ENCODE measurements at places on chromosomes 2 and 18.
A peak's percentile ranks its signal among the peaks of the same experiment; 100 is the strongest.

DNA sequence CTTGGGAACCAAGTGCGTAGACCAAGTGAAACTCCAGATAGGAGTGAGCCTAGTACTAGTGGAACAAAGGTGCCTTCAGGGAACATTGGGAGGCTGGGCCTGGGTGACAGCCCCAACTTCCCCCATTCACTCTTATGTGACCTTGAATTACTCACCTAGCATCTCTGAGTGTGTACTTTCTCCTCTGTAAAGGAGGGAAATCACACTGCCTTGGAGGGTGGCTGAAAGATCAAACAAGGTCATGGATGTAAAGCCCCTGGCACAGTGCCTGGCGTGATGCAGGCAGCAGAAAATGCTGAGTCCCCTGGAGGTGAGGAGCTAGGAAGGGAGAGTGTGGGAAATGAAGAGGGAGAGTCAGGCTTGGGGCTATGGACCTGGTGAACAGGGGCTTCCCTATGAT, 45.9 kb downstream of the MARCO start:
- peaks cover 24% of the 10 kb centered on the region for H3K4me1 ChIP-seq
- DNase-seq, result no peak
- H3K4me3 ChIP-seq, result no peak overlapping the region
- no peak overlapping the region for H3K27ac ChIP-seq

DNA sequence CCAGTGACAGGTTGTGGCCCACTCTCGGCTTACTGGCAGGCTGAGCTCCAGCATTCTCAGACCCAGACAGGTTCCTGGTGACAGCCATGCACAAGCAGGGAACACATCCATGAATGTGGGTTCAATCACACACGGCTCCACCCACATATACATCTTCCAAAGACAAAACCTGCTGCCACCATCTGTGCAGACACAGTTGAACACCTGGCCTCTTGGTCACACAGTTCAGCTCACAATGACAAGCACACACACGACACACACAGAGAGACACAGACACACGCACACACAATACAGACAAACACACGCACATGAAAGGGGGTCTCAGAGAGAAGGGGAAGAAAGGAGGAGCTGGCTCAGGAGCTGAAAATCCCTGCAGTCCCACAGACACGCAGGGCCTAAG, 32.1 kb upstream of the PTMA start:
- no peak for DNase-seq
- no peak overlapping the region for H3K27ac ChIP-seq
- no peaks in the 10 kb centered on the region for H3K36me3 ChIP-seq
- H3K4me3 ChIP-seq, result no peak overlapping the region
- peaks cover 21% of the 10 kb centered on the region for H3K4me1 ChIP-seq

- H3K36me3 ChIP-seq, result peaks cover 3% of the 10 kb centered on the region
- H3K4me3 ChIP-seq, result no peak overlapping the region
- H3K27me3 ChIP-seq, result no peaks in the 10 kb centered on the region
- DNase-seq, result no peak
Observed at GRCh38 chr18:37180086-37180485, 351.2 kb downstream of the KIAA1328 start.

DNA sequence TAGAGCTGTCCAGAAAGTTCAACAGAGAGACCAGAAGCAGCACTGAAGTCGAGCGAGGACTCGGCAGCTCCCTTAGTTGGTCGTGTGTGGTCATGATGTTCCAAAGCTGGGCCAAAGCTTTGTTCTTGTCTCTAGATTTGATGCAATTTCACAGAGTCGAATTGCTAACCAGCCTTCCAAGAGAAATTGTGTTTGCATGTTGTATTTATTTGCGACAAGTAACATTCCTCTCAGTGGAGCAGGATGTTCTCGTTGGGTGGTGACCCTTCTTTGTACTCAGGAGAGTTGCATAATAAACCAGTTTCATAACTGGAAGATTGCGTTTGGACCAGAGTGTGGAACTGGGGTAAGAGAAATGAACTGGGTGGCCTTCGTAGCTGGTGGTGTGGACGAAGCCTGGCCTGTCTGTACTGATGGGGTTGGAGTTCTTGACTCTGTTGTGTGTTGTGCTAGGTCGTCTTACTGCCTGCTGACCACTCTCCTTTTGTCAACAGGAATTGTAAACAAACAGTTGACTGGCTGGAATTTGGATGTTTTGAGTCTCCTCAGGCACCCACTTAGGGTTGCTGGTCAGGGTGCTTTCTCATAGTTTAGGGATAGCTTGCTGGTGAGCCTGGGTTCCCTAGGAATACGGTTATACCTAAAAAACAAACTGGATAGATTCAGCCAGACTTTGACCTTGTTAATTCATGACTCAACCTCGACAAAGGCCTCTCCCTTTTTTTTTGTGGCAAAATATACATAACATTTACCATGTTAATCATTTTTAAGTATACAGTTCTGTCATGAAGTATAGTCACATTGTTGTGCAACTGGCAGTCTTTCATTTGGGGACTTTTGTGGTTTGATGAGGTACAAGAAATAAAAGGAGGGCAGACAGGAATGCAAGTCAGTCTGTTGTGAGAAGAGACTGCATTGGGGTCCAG, 28.9 kb upstream of the TOGARAM2 start:
- peaks cover 23% of the 10 kb centered on the region for H3K36me3 ChIP-seq
- no peaks in the 10 kb centered on the region for H3K27me3 ChIP-seq
- H3K4me1 ChIP-seq, result peaks cover 8% of the 10 kb centered on the region

DNA sequence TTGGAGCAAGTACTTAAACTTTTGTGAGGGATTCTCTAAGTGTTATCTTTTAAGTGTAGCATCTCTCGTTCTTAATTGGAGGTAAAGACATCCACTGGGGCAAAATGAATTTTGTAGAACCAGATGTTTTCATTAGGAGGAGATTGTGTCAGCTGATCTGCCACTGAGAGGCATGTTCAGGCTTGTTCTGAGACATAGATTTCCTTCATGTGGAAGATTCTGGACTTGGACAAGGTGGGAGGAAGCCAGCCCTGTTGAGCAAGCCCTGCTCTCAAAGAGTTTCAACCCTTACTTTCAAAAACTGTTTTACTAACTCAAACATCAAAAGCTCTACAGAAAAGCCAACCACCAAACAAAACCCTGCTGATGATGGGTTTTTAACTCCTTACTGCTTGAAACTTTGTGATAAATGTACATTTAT, 6.5 kb downstream of the MAP4K4 start:
- H3K36me3 ChIP-seq, result peaks cover 21% of the 10 kb centered on the region
- peaks cover 70% of the 10 kb centered on the region for H3K4me1 ChIP-seq
- no peaks in the 10 kb centered on the region for H3K27me3 ChIP-seq
- DNase-seq, result no peak
- H3K27ac ChIP-seq, result peak overlapping the region; percentile 70

- H3K36me3 ChIP-seq, result no peaks in the 10 kb centered on the region
- no peak overlapping the region for H3K4me3 ChIP-seq
- H3K27ac ChIP-seq, result no peak overlapping the region
- no peak for DNase-seq
- H3K4me1 ChIP-seq, result no peaks in the 10 kb centered on the region
Observed at GRCh38 chr2:142767847-142768246, 109.6 kb upstream of the KYNU start.

DNA sequence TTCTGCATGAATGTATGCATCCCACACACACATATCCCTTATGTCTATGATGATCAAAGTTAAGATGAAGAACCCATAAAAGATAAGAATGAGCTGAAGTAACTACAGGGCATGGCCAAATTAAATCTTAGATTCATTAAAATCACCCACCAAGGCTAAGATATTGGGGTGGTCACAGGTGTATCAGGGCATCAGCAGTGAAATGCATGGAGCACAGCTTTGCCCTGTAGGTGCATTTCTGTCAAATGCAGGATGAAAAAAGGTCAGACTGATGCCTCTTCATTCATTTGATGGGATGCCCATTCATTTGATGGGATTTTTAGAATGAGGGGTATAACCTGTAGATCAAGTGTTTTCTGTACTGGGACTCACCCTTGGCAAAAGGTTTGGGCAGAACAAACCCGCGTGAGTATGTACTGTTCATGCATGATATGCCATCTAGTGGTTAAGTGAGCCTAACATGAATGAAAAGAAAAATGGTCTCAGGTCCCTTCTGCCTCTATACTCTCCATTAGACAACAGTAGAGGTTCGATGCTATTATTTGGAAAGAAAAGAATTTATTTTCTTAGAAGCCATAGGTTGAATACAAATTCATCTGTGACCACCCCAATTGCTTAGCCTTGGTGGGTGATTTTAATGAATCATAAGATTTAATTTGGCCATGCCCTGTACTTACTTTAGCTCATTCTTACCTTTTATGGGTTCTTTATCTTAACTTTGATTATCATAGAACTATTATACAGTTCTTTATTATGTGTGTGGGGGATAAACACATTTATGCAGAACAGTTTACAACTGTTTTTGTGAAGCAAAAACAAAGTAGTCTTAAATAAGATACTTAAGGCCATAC, 43.2 kb upstream of the NOSTRIN start:
- no peak overlapping the region for H3K27ac ChIP-seq
- H3K4me1 ChIP-seq, result peaks cover 31% of the 10 kb centered on the region
- peaks cover 14% of the 10 kb centered on the region for H3K36me3 ChIP-seq

DNA sequence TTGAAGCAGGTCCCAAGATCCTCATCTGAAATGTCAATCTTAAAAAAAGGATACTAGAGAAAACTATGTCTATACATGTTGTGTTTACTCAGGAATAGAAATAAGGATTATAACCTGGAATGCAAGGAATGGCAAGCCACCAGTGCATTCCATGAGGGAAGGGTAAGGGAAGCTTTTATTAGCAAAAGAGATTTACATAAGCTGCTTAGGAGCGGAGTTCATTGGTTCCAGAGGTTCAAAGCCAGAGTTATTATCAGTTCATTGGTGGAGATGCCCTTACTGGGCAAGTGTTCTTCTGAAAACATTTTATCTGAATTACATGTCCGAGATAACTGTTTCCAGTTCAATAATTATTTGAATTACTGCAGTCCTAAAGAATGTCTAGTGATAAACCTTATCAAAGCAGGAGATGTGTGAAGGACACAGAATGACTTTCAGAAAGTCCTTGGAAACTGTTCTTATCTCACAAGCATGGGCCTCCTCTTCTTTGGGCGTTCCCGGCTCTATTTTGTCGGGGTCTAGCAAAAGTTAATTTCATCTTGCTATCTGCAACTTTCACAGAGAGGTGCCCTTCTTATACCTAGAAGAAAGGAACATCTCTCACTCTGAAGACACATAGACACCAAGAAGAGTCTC, 23.5 kb downstream of the COMMD1 start:
- DNase-seq, result no peak
- H3K36me3 ChIP-seq, result peaks cover 2% of the 10 kb centered on the region
- H3K27me3 ChIP-seq, result no peaks in the 10 kb centered on the region
- no peaks in the 10 kb centered on the region for H3K4me1 ChIP-seq
- no peak overlapping the region for H3K27ac ChIP-seq

DNA sequence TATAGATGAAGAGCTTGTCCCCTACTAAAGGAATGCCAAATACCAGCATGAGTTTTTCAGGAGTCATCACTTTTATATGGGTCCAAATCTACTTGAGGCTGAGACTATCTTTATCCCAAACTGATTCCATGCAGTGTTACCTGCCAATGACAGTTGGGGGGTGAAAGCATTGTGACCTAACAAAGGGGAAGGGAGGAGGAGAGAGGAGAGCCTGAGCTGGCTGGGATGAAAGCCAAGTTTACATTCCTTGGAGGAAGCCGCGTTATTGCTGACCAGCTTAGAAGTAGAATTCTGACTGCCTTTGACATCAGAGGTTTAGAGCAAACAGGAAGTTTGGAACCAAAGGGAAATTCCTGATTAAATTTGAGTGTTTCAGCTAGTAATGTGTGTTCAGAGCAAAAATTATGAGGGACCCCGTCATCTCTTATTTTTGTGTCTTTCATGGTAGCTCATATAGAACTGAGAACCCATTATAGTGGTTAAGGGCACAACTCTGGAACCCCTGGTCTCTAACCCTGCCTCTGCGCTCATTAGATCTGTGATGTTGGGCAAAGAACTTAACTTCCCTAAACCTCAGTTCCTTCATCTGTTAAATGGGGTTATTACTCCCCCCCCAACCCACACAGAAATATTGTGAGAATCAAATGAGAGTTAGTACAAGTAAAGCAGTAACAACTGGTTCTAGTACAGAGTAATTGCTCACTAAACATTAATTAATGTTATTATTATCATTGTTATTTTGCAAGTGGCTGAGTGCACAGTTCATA, 199.3 kb upstream of the EPAS1 start:
- no peak overlapping the region for H3K4me3 ChIP-seq
- DNase-seq, result no peak
- peaks cover 2% of the 10 kb centered on the region for H3K4me1 ChIP-seq

DNA sequence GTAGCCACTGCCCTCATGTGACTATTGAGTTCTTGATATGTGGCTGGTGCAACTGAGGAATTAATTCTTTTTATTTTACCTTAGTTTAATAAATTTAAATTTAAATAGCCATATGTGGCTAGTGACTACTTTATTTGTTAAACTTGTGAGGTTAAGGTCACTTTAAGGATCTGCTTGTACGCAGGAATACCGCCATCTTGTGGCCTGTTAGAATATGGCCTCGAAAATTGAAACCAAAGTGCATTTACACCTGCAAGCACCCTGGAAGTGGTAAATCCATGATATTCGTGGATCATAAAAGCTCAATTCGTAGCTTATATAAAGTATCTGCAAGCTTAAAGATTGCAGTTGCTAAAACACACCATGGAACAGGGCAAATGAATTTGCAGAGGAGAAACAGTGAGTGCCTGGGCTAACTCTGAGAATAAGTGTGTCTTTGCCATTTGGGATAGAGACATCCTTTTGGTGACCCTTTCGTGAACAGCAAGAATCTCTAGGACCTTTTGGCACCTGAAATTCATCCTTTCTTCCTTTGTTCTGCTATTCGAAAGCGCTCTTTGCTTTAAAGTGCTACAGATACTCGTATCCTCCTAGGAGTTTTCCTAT, 59.9 kb upstream of the REG3A start:
- peak; percentile 17 for DNase-seq
- no peaks in the 10 kb centered on the region for H3K27me3 ChIP-seq
- no peaks in the 10 kb centered on the region for H3K36me3 ChIP-seq
- no peak overlapping the region for H3K4me3 ChIP-seq
- no peak overlapping the region for H3K27ac ChIP-seq

- DNase-seq, result no peak
- no peaks in the 10 kb centered on the region for H3K36me3 ChIP-seq
- no peaks in the 10 kb centered on the region for H3K4me1 ChIP-seq
Observed at GRCh38 chr2:57177176-57177575, 869.4 kb upstream of the VRK2 start.

DNA sequence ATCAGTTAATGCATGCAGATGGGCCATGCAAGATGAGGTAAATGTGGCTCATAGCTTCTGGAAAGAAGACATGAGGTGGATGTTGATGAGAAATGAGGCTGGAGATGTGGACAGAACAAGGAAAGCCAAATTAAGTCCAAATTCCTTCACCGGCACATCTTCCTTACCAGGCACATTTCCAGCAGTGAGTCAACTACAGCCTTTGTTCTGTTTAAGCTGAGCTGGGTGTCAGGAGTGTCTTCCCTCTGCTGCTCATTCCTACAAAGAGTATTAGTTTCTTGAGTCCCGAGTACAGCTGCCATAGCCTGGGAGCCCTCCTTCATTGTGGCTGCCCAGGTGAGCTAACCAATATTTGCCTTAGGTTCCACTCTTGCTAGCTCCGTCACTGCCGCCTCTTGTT, 945.0 kb downstream of the SLC4A3 start:
- no peaks in the 10 kb centered on the region for H3K36me3 ChIP-seq
- no peak for DNase-seq
- no peak overlapping the region for H3K4me3 ChIP-seq
- H3K27me3 ChIP-seq, result no peaks in the 10 kb centered on the region
- no peak overlapping the region for H3K27ac ChIP-seq
- no peaks in the 10 kb centered on the region for H3K4me1 ChIP-seq

Measured in activated naive CD8-positive, alpha-beta T cell treated with anti-CD3 and anti-CD28 coated beads, Interleukin-2, amount 50 U/mL, for 24 hours (primary cell).